ENCODE measurements at places on chromosomes 5 and 9. TPM values are rescaled to one million over a fixed set of nuclear protein-coding genes. Genes with fewer than 3 reads are reported as not detected.

GRCh38 chr5:78771260-78772205 lies 123.0 kb upstream of the LHFPL2 start:
- peak; percentile 71 for DNase-seq
- H3K27ac ChIP-seq = no peak overlapping the region
- H3K36me3 ChIP-seq = no peaks in the 10 kb centered on the region
- peaks cover 6% of the 10 kb centered on the region for H3K4me1 ChIP-seq
- H3K27me3 ChIP-seq = no peaks in the 10 kb centered on the region

DNA sequence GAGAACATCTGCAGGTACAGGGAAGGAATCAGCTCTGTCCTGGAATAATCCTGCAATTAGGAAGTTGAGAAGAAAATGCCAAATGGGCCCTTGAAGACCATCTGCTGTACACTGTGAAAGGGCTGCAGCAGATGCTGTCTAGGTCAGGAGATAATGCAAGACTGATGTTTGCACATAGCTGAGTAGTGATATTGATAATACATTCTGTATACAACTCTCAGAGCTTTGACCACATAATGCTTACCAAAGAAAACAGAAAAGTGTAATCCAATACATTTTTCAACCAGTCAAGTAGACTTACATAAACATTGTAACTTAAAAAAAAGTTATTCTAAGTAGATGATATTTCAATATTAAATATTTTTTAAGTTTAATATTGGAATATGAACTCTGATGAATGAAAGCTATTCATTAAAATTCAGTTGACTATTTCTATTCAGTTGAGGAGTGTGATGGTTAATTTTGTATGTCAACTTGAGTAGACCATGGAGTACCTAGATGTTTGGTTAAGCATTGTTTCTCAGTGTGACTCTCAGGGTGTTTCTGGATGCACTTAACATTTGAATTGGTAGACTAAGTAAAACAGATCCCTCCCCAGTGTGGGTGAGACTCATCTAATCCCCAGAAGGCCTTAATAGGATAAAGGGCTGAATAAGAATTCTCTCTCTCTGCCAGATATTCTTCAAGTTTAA lies 380.1 kb upstream of the PRR16 start:
- no peak for DNase-seq
- H3K4me3 ChIP-seq = no peak overlapping the region
- H3K36me3 ChIP-seq = no peaks in the 10 kb centered on the region
- no peak overlapping the region for H3K27ac ChIP-seq
- H3K27me3 ChIP-seq = no peaks in the 10 kb centered on the region
- H3K4me1 ChIP-seq = no peaks in the 10 kb centered on the region

- DNase-seq = no peak
- no peak overlapping the region for H3K4me3 ChIP-seq
- no peaks in the 10 kb centered on the region for H3K27me3 ChIP-seq
- no peak overlapping the region for H3K27ac ChIP-seq
- H3K36me3 ChIP-seq = no peaks in the 10 kb centered on the region
These were observed 1539.0 kb upstream of the NUDT12 start for GRCh38 chr5:105101577-105101976.

Gene KCTD16
- not detected for total RNA-seq

- no peaks in the 10 kb centered on the region for H3K4me1 ChIP-seq
- no peak for DNase-seq
- no peak overlapping the region for H3K27ac ChIP-seq
- H3K36me3 ChIP-seq = no peaks in the 10 kb centered on the region
- H3K27me3 ChIP-seq = no peaks in the 10 kb centered on the region
These were observed 53.6 kb downstream of the FBXO4 start for GRCh38 chr5:41978676-41979075.

DNA sequence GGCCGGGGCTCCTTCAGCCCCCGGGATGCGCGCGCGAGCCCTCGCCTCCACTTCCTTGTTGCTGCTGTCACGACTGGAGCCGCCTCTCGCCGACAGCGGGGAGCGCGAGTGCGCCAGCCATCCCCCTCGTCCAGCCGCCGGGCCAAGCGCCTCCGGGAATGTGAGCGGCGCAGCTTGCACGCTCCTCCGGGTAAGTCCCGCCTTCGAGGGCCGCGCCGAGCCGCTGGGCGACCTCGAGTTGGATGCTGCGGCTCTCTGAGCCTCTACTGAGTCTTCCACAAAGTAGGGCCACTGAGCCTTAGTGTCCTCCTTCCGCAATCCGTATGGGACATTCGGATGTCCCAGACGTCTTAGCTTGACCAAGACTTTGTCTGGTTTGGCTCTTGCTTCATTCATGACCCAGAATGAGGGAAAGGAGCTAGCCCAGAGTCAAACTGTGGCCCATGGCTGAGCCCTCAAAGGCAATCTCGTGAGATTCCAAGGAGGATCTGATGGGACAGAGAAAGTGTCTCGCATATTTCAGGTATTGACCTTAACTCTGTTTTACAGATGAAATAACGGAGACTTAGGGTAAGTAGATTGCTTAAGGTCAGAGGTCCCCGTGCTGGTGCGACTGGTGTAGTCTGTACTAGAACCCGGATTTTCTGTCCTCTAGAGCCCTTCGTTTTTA lies 586 bp downstream of the HMGXB3 start:
- peak overlapping the region; percentile 93 for H3K27ac ChIP-seq
- H3K36me3 ChIP-seq = no peaks in the 10 kb centered on the region
- DNase-seq = peak; percentile 57
- H3K27me3 ChIP-seq = no peaks in the 10 kb centered on the region
- H3K4me1 ChIP-seq = peaks cover 40% of the 10 kb centered on the region

Gene CD14
- 92.4 TPM for total RNA-seq

DNA sequence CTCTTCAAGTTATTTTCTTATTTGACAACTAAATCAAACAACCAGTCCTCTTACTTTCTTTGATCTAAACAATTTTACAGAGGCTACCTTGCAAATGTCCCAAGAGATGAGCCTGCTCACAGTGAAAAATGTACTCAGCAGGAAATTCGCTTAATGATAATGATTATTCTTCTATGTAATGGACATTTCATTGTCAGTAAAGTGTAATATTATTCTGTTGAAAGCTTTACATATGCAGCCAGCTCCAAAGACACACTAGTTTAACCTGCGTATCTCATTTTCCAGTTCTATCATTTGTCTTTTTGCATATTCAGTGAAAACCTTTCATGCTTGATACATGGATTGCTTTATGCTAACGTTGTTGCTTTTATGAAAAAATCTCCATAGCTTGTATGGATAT lies 758.7 kb upstream of the ZNF608 start:
- H3K36me3 ChIP-seq = no peaks in the 10 kb centered on the region
- H3K4me3 ChIP-seq = no peak overlapping the region
- H3K27ac ChIP-seq = no peak overlapping the region
- no peak for DNase-seq
- H3K27me3 ChIP-seq = no peaks in the 10 kb centered on the region
- no peaks in the 10 kb centered on the region for H3K4me1 ChIP-seq

- H3K4me1 ChIP-seq = no peaks in the 10 kb centered on the region
- H3K4me3 ChIP-seq = no peak overlapping the region
- no peaks in the 10 kb centered on the region for H3K27me3 ChIP-seq
- H3K36me3 ChIP-seq = no peaks in the 10 kb centered on the region
- no peak overlapping the region for H3K27ac ChIP-seq
These were observed 76.7 kb upstream of the SPOCK1 start for GRCh38 chr5:137575847-137576246.

GRCh38 chr5:137836298-137836697 lies 31.4 kb upstream of the MYOT start:
- H3K4me3 ChIP-seq = no peak overlapping the region
- no peak overlapping the region for H3K27ac ChIP-seq
- DNase-seq = no peak
- H3K27me3 ChIP-seq = no peaks in the 10 kb centered on the region
- H3K4me1 ChIP-seq = peaks cover 3% of the 10 kb centered on the region

Gene DDX4
- not detected for total RNA-seq

- H3K36me3 ChIP-seq = no peaks in the 10 kb centered on the region
- peak overlapping the region; percentile 85 for H3K4me3 ChIP-seq
- peak overlapping the region; percentile 96 for H3K27ac ChIP-seq
These were observed 1.2 kb downstream of the USP20 start for GRCh38 chr9:129836311-129837007.

GRCh38 chr5:156149213-156149612 lies 177.8 kb upstream of the SGCD start:
- no peaks in the 10 kb centered on the region for H3K36me3 ChIP-seq
- H3K27ac ChIP-seq = no peak overlapping the region
- no peak overlapping the region for H3K4me3 ChIP-seq
- no peaks in the 10 kb centered on the region for H3K27me3 ChIP-seq

Gene FLT4
- total RNA-seq = 3.0 TPM

DNA sequence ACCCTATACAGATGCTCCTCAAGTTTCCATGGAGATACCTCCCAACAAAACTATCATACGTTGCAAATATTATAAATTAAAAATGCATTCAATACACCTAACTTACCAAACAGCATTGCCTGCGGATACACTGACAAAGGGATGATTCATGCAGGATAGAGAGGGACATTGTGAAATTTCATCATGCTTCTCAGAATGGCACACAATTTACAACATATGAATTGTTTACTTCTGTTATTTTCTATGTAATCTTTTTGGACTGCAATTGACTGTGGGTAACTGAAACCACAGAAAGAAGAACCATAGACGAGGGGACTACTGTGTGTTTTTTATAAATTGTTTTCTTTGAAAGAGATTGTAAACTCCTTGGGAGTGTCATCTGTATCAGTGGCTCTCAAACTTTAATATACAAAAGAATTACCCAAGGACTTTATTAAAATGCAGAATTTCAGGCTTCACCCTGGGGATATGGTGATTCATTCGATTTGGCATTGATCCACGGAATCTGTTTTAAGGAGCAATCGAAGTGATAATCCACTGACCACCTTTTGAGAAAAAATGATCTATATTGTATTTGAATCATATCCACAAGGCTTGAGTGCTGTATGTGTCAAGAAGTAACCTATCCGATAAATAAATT lies 146.4 kb downstream of the SGCD start:
- peak overlapping the region; percentile 60 for H3K27ac ChIP-seq
- H3K36me3 ChIP-seq = no peaks in the 10 kb centered on the region
- no peaks in the 10 kb centered on the region for H3K27me3 ChIP-seq
- peaks cover 13% of the 10 kb centered on the region for H3K4me1 ChIP-seq

DNA sequence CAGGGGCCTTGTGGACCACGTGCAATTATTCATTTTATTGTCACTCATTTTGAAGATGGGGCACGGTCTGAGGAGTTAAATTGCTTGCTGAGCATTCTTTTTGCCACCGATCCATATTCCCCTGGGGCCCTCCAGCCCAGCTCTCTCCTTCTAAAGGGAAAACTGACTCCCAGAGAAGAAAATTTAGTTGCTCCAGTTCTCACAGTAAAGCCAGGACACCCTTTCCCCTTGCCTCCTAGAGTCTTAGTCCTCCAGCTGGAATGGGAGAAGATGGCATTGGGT lies 1.0 kb upstream of the PANK3 start:
- no peaks in the 10 kb centered on the region for H3K27me3 ChIP-seq
- H3K4me1 ChIP-seq = peaks cover 24% of the 10 kb centered on the region
- no peaks in the 10 kb centered on the region for H3K36me3 ChIP-seq
- no peak for DNase-seq
- peak overlapping the region; percentile 33 for H3K4me3 ChIP-seq

GRCh38 chr5:9533562-9534364 lies 12.1 kb downstream of the SEMA5A start:
- H3K27ac ChIP-seq = no peak overlapping the region
- no peaks in the 10 kb centered on the region for H3K36me3 ChIP-seq
- peaks cover 3% of the 10 kb centered on the region for H3K4me1 ChIP-seq
- H3K27me3 ChIP-seq = no peaks in the 10 kb centered on the region

DNA sequence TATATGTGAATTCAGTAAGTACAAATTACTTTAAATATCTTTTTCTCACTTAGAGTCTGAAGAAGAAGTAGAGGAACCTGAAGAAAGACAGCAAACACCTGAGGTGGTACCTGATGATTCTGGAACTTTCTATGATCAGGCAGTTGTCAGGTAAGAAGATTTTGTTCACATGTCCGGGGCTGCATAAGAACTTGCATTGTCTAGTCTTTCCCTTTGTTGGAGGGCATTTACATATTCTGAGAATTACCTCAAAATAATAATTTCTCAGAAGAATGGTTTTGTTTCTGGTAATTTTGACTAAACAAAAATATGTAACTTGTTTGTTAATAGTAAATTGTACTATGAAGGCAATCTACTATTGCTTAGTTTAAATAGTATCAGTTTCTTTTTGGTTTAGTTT lies 23.7 kb downstream of the G3BP1 start:
- no peak overlapping the region for H3K27ac ChIP-seq
- H3K4me3 ChIP-seq = no peak overlapping the region
- no peaks in the 10 kb centered on the region for H3K27me3 ChIP-seq
- no peaks in the 10 kb centered on the region for H3K36me3 ChIP-seq
- H3K4me1 ChIP-seq = no peaks in the 10 kb centered on the region

DNA sequence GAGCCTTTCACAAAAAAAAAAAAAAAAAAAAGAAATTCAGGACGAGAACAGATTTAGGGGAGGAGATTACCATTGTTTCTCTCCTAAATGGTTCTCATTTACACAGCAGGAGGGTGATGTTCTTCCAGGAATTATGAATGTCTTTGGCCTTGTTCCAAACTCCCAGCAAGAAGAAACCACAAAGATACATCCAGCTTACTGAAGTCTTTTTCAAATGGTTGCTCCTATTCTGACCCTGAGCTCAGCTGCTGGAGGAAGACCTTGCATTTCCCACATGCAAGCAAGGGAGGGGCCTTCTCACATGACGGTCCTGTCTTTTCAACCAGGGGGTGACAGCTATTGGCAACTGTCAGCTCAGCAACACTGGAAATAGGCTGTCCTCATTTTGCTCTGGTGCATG lies 203.0 kb upstream of the VLDLR start:
- H3K27ac ChIP-seq = no peak overlapping the region
- DNase-seq = no peak
- no peaks in the 10 kb centered on the region for H3K4me1 ChIP-seq
- no peak overlapping the region for H3K4me3 ChIP-seq
- no peaks in the 10 kb centered on the region for H3K36me3 ChIP-seq

DNA sequence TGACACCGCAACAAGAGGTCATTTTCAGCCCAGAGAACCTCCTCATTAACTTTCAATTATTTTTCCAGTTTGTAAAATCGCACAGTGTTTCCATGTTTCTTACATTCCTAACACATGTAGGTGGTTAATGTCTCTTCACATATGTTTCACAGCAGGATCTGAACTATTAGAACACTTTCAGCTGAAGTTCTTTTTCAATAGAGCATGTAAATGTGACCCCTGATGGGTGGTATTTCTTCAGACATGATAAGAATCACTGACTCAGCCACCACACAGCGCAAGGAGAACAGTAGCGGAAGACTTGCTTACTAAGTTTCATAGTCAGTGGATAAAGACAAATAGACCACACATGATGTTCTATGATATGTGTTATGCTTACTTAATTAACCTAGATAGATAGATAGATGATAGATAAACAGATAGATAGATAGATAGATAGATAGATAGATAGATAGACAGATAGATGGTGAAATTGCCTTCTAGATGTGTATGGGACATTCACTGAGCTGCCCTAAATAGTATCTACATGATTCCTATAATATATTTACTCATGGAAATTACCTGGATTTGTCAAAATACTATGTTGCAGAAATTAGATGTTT lies 1992.1 kb upstream of the NUDT12 start:
- DNase-seq = no peak
- H3K27me3 ChIP-seq = no peaks in the 10 kb centered on the region
- H3K27ac ChIP-seq = no peak overlapping the region
- no peaks in the 10 kb centered on the region for H3K36me3 ChIP-seq
- no peak overlapping the region for H3K4me3 ChIP-seq
- no peaks in the 10 kb centered on the region for H3K4me1 ChIP-seq

GRCh38 chr5:6392561-6392960 lies 14.2 kb upstream of the MED10 start:
- H3K4me3 ChIP-seq = no peak overlapping the region
- no peaks in the 10 kb centered on the region for H3K4me1 ChIP-seq
- H3K27me3 ChIP-seq = no peaks in the 10 kb centered on the region
- DNase-seq = no peak
- no peak overlapping the region for H3K27ac ChIP-seq
- no peaks in the 10 kb centered on the region for H3K36me3 ChIP-seq

All from transverse colon (tissue), 4 donors.